B cell (primary cell): ENCODE measurements at places on chromosomes 4 and X.

GRCh38 chr4:7189475-7190277 lies 2.7 kb upstream of the SORCS2 start:
- no peak for DNase-seq

- DNase-seq = no peak
These were observed 54.4 kb upstream of the ACTRT1 start for GRCh38 chrX:128106630-128107029.

DNA sequence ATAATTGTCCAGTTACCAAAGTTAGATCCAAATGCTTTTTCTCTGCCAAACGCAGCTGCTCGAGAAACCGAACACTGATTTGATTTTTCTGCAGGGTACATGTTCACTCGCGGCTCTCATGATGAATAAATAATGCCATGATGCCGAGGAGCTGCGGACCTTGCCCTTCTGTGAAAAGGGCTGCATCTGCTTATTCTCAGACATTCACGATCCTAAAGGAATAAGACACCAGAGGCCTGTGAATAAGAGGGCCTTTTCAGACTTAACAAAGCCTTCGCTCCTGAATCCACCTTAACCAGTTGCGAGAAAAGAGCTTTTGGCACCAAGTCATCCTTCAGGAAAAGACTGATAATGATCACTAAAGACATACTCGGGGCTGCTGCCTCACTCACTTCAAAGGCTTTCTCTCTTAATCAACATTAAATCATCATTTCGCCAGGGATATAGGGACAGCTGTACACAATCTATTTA lies 147.5 kb downstream of the FBXO8 start:
- DNase-seq = no peak

DNA sequence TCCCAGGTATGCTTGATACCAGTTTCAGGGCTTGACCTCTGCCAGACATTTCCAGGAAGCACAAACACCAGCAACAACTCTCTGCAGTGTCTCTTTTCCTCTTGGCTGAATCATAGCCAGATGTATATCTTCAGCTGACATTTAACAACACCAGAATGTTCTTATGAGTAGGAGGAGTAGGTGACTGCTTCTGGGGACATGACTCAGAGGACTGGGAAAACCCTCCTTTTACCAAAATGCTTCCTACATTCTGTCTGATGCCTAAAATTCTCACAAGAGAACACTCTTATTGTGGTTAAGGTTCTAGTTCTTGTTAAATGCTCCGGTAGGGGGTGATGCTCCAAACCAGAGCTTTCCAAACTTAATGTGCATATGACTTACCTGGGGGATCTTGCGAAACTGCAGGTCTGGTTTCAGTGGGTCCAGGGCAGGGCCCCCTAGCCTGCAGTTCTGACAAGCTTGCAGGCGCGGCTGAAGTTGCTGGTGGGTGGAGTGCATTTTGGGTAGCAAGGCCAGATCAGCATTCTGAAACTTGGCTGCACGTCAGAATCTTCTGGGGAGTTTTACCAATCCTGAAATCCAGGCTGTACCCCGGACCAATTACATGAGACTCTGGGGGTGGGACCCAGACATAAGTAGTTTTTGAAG lies 329.3 kb upstream of the RPS6KA3 start:
- no peak for DNase-seq

GRCh38 chrX:150768132-150768485 lies 74.9 kb downstream of the MTMR1 start:
- no peak for DNase-seq

DNA sequence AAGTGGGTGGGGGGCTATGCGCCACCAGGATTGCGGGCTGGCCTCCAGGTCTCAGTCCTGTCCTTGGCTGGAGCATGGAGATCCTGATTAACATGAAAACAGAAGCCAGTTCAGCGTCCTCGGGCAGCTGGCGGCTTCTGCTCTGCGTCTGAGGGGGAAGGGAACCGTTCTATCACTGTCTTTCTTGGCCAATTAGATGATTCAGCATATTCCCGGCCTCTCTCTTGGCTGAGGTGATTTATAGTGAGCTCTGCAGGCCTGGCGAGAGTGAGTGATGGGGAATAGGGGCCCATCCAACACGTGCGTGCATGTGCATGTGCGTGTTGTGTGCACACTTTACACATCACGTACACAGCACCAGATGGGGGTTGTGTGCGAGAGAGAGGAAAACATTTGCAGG lies 145.8 kb upstream of the ATP6AP2 start:
- no peak for DNase-seq

DNA sequence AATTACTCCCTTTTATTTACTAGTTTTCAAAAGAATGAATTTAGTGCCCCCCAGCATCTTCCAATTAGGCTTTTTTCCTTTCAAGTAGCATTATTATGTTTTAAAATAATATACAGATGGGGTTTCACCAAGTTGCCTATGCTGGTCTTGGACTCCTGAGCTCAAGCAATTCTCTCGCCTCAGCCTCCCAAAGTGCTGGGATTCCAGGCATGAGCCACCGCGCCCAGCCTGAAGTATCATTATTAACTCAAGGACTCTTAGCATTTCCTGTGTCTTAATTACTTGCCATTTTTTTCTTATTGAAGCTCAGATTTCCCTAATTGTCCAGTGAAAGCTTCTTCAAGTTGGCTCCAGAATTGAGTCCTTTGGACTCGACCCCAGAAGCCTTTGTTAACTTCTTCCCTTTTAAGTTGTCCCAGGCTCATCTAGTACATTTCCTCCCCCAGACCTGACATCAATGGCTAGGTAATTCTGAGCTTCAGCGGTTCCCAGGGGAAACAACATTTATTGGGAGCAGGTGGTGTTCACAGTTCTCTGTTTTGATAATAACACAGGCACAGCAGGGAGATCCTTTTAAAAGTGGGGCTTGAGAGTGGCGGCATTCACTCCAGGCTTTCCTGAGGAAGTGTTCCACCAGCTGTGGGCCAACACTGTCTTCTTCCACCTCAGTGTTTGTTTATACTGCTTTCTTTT lies 10.0 kb downstream of the SAT1 start:
- DNase-seq = no peak

DNA sequence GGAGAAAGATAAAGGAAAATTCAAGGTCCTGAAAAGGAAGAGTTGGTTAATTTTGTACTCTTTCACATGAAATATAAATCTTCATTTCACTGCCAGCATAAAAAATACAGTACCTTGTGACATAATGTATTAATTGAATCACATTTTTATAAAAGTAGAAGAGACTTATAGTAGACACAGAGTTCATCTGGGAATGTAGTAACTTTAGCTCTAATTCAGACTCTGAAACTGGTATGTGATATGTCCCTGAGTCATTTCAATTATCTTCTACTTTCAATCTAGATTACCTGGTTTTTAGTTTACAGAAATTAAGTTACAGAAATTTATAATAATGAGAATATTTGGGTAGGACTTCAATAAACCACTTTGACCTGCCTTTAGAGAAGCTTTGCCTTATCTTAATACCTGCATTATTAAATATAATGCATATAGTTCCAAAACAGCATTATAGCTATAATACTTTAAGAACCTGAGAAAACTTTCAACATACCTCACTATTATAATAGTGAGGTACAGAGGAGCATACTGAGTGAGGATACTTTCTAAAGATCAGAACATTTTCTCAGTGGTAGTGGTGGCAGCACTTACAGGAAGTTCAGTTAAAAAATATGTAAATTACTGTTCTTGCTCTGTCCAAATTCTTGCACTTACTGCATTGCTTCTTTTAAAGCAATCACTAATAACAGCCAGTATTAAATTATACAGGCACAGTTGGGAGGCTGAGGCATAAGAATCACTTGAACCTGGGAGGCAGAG lies 11.2 kb downstream of the NEK1 start:
- DNase-seq = no peak

GRCh38 chrX:48569958-48570357 lies 4.3 kb upstream of the RBM3 start:
- DNase-seq = no peak

- DNase-seq = no peak
These were observed 29.0 kb upstream of the SMS start for GRCh38 chrX:21911481-21911880.

DNA sequence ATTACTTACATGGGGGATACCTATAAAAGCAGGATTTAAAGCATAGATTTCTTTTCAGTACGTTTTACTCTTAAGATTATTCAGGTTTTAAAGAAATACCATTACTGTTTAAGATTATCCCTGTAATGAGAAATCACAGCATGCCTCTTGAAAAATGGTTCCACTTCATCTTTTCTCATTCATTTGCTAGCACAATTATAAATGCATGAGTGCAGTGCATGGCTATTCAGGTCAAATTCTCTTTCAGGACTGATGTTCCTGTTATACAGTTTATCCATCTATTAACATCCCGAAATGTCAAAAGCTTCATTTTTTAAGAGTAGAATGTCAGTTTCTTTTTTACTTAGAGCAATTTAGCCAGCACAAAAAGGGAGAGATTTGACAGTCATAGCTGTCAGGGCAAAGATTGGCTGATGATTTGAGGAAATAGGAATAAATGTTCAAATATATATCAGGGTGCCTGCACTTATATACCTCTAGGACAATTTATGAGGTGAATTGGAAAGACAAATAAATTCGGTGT lies 135.2 kb downstream of the ADGRL3 start:
- no peak for DNase-seq

GRCh38 chr4:1596393-1596792 lies 87.7 kb downstream of the FAM53A start:
- no peak for DNase-seq
